ENCODE measurements at places on chromosomes 1 and 21.
A peak's percentile ranks its signal among the peaks of the same experiment; 100 is the strongest.

DNA sequence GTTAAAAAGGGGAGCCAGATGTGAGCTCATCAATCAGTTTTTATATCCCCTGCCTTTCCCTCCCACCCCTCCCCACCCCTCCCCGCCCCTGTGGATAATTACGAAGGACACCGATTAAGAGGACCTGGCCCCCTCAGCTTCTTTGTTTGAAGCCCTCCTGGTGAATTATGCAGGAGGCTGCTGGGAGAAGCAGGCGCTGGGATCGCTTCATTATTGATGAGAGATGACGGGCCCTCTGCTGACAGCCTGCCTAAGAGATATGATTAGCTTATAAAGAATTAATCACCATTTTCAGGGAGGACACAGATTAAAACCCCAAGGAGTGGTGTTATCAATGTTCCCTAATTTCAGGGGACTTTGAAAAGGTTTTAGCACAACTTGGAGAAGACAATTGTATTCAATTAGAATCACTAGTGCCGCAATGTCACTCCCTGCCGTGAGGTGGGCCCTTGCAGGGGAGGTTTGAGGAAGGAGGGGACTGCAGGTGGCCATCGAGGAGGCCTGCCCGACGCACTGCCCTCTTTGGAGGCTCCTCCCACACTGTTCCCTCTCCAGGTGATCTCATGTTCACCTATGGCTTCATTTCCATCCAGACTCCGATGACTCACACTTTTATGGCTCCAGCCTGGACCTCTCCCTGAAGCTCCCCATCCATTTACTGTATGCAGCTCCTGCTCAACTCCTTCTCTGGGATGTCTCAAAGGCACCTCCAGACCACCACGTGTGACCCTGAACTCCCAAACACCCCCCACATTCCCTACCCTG lies 67.0 kb upstream of the KLHDC7A start:
- no peak for DNase-seq

DNA sequence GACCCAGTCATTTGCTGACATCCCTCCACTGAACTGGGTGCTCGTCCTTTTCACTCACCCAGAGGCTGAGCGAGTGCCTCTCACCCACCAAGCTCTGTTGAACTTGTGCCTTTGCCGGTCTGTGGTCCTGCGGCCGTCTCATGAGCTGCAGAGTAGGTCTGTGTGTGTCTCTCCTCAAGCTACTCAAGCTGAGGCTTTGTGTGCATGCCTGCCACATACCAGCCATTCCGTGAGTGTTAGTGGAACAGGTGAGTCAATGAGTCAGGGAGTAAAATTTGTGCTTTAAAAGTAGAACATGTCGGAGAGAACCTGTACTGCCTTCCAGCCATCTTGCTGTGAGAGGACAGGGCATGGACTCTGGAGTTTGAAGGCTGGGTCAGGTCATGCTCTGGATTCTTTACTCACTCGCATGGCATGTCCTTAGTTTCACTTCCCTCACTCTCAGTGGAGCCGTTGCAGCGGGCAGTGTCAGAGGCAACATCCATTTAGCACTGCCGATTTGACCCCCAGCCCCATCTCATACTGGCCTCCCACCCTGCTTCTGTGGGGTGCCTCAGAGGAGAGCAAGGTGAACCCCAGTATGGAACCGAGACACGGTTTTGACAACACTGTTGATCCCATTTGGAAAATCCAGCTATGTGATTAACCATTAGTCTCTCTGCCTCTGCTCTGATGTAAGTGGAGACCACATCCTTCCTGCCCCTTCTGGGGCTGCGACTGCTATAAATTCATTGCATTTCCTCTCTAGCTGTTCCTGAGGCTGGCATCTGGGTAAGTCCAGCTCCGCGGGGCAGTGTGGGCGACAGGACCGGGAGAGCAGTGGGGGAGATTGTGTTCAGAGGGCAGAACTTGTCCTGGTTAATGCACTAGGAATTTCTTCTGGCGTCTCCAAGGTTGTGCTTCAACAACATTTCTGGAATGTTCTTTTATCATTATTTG lies at the start of gene NLRP3:
NLRP3 (plus strand) TSS at position 751 of the 939 bp plus-strand sequence. CDS start 2,628 bp downstream, outside the sequence.
- no peak for DNase-seq

GRCh38 chr1:1035291-1035943 lies 15.5 kb downstream of the AGRN start:
- no peak for DNase-seq

- no peak for DNase-seq
Observed at GRCh38 chr1:160855181-160855981, 7.3 kb downstream of the CD244 start.

- no peak for DNase-seq
Observed at GRCh38 chr21:42746593-42747275, 93.3 kb downstream of the PDE9A start.

DNA sequence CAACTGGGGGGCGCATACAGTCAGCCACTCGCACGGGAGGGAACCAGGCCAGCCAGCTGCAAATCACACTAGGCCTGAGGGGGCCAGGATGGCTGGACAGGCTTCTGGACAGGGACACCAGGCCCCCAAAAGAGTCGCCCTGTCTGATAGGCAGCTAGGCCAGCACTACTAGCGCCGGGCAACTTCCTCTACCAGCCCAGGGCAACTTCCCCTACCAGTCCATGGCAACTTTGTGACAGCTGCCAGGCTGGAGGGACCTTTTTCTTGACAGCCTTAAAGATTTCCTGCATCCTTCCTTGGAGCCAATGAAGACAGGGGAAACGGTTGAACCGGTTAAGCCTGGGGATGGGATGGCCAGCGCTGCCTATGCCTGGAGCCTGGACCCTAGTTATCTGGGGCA lies 5.1 kb downstream of the IFFO2 start:
- DNase-seq = no peak

- no peak for DNase-seq
Observed at GRCh38 chr1:28719332-28719619, 17.5 kb upstream of the YTHDF2 start.

GRCh38 chr1:18373882-18374493 lies 106.7 kb upstream of the KLHDC7A start:
- no peak for DNase-seq

DNA sequence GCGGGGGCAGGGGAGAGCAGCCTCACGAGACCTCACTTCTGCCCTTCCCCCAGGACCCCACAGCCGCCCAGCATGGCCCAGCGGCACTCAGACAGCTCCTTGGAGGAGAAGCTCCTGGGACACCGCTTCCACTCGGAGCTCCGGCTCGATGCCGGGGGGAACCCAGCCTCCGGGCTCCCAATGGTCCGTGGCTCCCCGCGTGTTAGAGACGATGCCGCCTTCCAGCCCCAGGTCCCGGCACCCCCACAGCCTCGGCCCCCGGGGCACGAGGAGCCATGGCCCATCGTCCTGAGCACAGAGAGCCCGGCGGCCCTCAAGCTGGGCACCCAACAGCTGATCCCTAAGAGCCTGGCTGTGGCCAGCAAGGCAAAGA lies 8.5 kb downstream of the ARHGEF16 start:
- no peak for DNase-seq

- no peak for DNase-seq
Observed at GRCh38 chr1:70486676-70487458, 75.8 kb downstream of the CTH start.

- DNase-seq = no peak
Observed at GRCh38 chr1:158249646-158250045, 4.6 kb upstream of the CD1A start.

DNA sequence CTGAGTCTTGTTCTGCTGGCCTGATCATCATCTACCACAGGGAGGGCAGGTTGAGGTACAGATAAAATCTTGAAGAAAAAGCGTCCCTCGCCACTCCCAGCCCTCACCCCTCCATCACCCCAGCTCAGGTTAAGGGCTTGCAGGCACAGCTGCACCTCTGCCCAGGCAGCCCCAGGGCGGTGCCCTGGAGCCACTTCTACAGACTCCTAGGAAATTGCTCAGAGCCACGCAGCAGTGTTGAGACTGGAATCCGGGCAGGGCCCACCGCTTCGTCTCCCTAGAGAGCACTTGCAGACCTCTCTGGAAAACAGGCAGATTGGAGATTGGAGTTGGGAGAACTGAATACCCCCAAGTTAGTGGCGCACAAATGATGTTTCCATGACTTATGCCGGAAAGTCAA lies 35.3 kb downstream of the VN1R5 start:
- DNase-seq = no peak

DNA sequence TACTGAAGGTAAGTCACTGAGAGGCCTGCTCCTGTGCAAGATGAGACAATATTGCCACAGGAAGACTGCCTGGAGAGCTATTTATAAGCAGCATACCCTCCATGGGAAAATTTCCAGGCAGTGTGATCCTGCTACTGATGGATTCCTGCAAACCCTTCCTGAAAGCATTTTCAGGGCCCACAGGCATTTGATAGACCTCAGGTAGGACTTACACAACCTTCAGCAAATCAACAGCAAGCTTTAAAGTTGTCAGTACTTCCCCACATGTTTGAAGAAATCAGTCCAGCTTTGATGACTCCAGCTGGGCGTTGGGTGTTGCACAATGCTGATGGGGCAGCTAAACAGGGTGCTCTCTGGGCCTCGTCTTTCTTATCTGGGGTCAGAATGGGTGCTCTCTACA lies 108.8 kb downstream of the PLXNA2 start:
- no peak for DNase-seq

DNA sequence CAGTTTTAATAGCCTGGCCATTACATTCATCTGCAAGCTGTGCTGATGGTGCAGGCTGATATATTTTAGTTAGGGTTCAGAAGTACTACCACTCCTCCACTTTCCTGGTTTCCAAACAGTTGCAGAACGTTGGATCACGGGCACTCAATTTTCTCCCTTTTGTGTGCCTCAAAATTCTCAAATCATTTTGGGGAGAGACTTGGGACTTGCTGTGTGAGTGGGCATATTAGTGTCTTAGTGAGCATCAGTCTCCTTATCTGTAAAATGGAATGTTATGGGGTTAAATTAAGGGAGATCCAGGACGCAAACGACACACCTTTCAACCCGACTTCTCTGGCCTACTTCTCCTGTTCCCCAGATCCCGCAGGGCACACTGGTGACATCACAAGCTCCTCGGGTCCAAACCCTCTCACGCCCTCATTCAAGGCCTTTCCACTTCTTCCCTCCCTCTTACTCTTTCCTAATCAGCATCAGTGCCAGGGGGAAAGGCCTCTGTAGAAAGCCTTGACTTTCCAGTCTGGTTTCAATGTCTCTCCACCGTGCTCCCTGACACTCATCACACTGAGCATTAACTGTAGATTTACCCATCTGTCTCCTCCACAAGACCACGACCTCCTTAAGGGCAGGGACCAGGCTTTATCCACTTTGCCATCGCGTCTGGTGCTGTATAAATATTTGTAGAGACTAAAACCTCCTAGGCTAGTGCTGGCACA lies 1.2 kb downstream of the PIGP start:
- DNase-seq = peak; percentile 58

Data from NCI-H1092 treated with DMSO at 0.1 percent for 48 hours (cell line).